ENCODE measurements at places on chromosomes 12 and 14.

DNA sequence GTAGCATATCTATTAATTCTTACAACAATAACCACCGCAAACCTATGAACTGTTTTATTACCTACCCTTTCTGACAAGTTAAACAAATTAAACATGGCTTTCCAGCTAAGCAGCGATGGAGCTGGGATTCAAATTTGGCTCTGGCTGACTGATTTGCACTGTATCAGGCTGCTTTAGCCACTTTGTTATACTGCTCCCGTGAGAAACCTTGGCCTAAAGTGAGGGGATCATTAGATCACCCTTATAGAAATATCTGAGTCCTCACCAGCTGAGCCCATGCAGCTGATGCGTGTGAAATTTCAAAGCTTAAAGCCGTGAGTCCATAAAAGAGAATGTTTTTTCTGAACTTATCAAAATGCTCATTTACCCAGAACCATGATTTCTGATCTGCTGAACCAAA, 8.1 kb upstream of the GPHB5 start:
- no peak for DNase-seq

DNA sequence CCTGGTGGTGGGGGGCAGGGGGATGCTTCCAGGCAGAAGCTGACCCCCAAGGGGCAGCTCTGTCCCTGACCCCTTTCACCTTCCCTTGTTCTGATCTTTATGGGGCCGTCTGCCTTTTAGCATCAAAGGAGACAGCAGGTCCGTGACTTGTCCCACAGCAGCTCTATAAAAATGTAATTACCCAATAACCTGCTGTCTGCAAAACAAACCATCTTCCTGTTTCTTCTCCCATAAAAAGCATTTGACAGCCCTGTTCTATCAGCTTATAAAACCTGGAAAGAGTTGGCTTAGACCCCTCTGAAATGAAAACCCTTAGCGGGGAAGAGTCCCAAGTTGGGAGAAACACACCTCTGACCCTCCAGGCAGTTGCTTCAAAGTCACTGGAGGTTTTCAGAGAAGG, 416.9 kb downstream of the MED13L start:
- no peak for DNase-seq

DNA sequence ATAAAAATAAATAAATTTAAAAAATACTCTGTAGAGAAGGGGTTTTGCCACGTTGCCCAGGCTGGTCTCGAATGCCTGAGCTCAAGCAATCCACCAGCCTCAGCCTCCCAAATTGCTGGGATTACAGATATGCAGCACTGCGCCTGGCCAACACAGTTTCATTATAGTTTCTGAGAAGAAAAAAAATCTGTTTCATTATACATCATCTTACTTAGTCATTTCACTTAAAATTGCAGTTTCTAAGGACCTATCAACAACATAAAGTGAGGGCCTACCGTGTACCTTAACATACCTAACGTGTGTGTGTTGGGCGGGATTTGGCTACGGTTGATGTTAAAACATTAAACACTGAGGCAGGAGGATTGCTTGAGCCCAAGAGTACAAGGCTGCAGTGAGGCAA, 28.3 kb downstream of the P2RX2 start:
- DNase-seq, result no peak

DNA sequence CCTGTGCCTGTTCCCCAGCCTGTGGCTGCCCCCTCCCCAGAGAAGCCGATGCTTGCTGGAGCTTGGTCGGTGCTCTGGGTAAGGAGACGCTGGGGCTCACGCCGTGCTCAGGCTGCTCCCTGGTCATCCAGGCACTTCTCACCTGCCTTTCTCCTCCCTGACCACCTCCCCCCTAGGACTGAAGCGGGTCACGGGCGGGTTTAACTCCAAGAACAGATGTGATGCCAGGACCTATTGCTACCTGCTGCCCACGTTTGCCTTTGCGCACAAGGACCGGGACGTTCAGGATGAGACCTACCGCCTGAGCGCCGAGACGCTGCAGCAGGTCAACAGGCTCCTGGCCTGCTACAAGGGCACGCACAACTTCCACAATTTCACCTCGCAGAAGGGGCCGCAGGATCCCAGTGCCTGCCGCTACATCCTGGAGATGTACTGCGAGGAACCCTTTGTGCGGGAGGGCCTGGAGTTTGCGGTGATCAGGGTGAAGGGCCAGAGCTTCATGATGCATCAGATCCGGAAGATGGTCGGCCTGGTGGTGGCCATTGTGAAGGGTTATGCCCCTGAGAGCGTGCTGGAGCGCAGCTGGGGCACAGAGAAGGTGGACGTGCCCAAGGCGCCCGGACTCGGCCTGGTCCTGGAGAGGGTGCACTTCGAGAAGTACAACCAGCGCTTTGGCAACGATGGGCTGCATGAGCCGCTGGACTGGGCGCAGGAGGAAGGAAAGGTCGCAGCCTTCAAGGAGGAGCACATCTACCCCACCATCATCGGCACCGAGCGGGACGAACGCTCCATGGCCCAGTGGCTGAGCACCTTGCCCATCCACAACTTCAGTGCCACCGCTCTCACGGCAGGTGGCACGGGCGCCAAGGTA, 8.4 kb upstream of the EP400 start:
- DNase-seq, result no peak

DNA sequence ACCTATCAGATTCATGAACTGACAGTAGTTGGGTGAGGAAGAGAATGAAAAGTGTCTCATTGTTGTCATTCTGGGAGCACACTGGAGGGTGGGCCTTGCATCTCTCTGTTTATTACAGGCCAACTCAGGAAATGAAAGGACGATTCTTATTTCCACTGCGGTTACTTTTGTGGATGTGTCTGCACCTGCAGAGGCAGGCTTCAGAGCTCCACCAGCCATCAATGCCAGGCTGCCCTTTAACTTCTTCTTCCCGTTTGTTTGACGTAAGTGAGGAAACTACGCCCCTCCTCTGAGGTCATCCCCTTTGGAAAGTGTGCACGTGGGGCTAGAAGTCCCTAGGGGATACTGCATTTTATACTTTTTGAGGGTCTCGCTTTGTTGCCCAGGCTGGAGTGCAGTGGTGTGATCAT, 33.7 kb downstream of the TCTN1 start:
- no peak for DNase-seq

- DNase-seq, result no peak
These were observed 760 bp downstream of the PLEKHD1 start for GRCh38 chr14:69485315-69485660.

- DNase-seq, result no peak
These were observed 17.5 kb downstream of the PNMA1 start for GRCh38 chr14:73696466-73697400.

All from CD4-positive, alpha-beta T cell (primary cell).